Neural progenitor cell (in vitro differentiated cells): ENCODE measurements at places on chromosomes 12 and 14. TPM values are rescaled to one million over a fixed set of nuclear protein-coding genes. Genes with fewer than 3 reads are reported as not detected.

DNA sequence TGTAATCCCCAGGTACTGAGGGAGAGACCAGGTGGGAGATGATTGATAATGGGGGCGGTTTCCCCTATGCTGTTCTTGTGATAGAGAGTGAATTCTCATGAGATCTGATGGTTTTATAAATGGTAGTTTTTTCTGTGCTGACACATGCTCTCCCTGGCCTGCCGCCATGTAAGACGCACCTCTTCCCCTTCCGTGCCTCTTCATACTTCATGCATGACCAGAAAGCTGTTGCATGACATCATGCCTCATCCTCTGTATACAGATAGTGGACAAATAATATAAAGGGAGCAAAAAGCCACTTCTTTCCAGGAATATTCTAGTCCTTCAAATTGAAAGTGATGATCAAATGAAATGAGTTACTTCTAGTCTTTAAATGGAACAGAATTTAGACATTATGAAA lies 47.3 kb upstream of the LRIG3 start:
- no peaks in the 10 kb centered on the region for H3K4me1 ChIP-seq
- DNase-seq = no peak
- H3K36me3 ChIP-seq = no peaks in the 10 kb centered on the region
- no peaks in the 10 kb centered on the region for H3K27me3 ChIP-seq

- H3K4me3 ChIP-seq = no peak overlapping the region
- peaks cover 20% of the 10 kb centered on the region for H3K4me1 ChIP-seq
- H3K27ac ChIP-seq = no peak overlapping the region
- DNase-seq = no peak
- H3K27me3 ChIP-seq = no peaks in the 10 kb centered on the region
- no peaks in the 10 kb centered on the region for H3K36me3 ChIP-seq
Observed at GRCh38 chr12:6224550-6224949, 24.4 kb downstream of the CD9 start.

GRCh38 chr12:107929436-107929835 lies 154.9 kb downstream of the ASCL4 start:
- no peak overlapping the region for H3K27ac ChIP-seq
- H3K4me3 ChIP-seq = no peak overlapping the region
- peak; percentile 70 for DNase-seq
- H3K4me1 ChIP-seq = no peaks in the 10 kb centered on the region
- H3K36me3 ChIP-seq = no peaks in the 10 kb centered on the region

DNA sequence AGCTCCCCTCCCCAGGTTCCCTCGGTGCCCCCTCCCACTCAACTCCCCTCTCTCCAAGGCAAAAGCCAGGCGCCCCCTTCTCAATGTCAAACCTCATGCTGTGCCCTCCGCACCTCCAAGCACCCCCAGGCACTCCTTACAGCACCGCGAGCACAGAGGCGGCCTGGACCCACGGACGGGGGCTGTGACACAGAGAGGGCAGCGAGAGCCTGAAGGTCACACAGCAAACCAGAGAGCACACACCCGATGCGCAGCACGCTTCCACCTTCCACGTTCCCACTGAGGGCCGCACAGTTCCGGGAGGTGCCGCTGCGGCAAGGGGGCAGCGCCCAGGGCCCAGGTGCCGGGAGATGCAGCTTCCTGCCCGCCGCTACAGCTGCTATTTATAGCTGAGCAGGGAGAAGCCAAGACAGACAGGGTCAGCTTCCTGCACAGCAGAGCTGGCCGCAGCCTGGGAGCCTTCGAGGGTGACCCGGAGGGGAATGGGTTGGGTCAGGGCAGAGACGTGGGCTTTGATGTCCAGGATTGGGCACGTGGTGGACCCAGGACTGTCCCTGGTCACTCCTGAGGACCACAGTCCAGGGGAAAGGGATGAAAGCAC lies 12.9 kb downstream of the NCOR2 start:
- no peak overlapping the region for H3K4me3 ChIP-seq
- H3K36me3 ChIP-seq = no peaks in the 10 kb centered on the region
- H3K27ac ChIP-seq = no peak overlapping the region

DNA sequence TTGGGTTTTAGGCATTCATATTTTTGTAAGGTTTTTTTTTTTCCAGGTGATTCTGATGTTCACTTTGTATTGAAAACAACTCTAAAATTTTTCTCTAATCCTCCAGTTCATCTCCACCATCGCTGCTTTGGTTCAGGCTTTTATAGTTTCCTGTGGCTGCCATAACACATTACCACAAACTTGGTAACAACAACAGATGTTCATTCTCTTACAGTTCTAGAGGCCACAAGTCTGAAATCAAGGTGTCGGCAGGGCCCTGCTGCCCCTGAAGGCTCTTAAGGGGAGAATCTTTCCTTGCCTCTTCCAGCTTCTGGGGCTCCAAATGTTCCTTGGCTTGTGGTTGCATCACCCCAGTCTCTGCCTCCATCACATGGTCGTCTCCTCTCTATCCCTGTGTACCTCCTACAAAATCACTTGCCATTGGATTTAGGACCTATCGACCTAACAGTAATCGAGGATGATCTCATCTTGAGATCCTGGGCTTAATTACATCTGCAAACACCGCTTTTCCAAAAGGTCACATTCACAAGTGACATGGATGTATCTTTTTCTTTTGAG lies 55.2 kb downstream of the PELI2 start:
- no peaks in the 10 kb centered on the region for H3K27me3 ChIP-seq
- peaks cover 6% of the 10 kb centered on the region for H3K4me1 ChIP-seq

DNA sequence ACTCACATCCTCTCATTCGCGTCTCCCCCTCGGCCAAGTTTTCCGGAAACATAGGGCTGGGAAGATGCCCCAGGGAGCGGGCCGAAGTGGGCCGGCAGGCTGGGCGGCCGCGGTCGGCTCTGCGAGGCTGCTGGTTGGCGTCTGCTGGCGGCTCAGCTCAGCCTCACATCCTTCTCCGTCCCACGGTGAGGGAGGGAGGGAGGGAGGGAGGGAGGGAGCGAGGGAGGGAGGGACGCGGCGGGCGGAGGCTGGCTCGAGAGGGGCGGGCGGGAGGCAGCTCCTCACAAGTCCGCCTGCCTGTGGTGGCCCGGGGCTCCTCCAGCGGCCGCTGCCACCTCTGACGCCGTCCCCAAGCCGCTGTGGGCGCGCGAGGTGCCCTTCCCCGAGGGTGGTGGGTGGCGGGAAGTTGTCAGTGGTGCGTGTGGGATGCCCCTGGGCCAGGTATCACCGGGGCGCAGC lies 93.8 kb downstream of the RFLNA start:
- peaks cover 20% of the 10 kb centered on the region for H3K4me1 ChIP-seq
- peaks cover 13% of the 10 kb centered on the region for H3K27me3 ChIP-seq

DNA sequence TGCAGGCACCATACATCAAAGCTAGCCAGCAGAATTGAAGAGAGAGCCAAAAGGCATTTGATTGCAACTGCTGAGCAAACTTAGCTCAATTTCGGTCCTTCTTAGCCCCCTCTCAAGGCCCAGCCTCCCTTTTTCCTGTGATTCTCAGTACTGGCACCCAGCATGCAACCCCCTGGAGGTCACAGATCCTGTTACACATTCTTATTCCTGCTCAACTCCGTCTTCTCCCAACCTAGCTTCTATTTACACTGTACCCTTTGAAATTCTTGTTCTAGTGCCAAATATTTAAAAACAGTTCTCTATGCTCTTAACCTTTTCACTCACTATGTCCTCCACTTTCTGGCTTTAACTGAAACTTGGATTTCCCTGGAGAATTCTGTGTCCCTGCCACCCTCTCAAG lies 131.3 kb upstream of the CPSF6 start:
- no peaks in the 10 kb centered on the region for H3K27me3 ChIP-seq
- peaks cover 17% of the 10 kb centered on the region for H3K4me1 ChIP-seq
- H3K36me3 ChIP-seq = no peaks in the 10 kb centered on the region
- H3K4me3 ChIP-seq = no peak overlapping the region

GRCh38 chr12:130117233-130117632 lies 45.0 kb upstream of the FZD10 start:
- H3K27ac ChIP-seq = no peak overlapping the region
- peaks cover 14% of the 10 kb centered on the region for H3K4me1 ChIP-seq
- no peak for DNase-seq

DNA sequence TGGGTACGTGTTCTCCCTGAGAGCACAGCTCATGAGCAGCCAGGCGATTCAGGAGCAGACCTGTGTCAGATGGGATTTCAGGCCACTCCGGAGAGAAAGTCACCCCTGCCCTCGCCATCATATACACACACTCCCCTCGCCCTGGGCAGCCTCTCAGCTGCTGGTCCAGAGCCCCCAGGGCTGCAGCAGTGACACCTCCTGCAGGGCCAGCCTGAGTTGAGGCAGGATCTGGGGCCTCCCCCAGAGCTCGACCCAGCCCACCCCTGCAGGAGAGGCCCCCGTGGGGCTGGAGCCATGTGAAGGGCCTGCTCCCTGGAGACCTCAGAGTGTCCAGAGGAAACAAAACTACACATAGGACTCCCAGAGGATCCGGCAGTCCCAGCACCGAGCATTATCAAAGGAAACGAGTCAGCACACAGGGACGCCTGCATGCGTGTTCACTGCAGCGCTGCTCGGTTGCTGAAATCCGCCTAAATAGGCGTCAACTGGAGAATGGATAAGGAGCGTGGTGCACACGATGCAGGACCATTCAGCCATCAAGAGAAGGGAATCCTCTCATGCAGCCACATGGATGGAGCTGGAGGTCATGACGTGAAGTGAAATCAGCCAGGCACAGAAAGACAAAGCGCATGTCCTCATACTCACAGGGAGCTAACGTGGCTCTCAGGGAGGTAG lies 104.0 kb downstream of the TNFAIP2 start:
- H3K4me3 ChIP-seq = no peak overlapping the region
- no peaks in the 10 kb centered on the region for H3K36me3 ChIP-seq
- no peak overlapping the region for H3K27ac ChIP-seq
- peaks cover 8% of the 10 kb centered on the region for H3K4me1 ChIP-seq
- DNase-seq = no peak

DNA sequence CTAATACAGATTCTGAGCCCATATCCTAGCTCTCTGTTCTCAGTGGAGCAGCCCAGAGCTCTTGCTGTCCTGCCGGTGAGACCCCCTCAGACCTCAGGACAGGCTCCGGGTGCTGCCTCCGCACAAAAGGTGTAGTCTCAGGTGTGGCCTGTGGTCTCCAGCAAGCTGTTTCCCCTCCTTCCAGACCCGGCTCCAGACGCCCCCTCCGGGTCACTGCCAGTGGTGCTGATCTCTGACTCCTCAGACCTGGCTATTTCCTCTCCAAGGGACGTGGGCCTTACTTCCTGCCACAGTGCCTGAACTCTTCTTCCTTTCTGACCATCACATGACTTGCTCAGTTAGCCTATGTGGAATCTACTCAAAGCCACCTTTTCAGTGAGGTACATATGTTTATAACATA lies 337.5 kb downstream of the GLT1D1 start:
- no peaks in the 10 kb centered on the region for H3K4me1 ChIP-seq
- no peaks in the 10 kb centered on the region for H3K36me3 ChIP-seq
- no peak overlapping the region for H3K4me3 ChIP-seq

- H3K4me3 ChIP-seq = no peak overlapping the region
- no peak for DNase-seq
- H3K4me1 ChIP-seq = no peaks in the 10 kb centered on the region
- H3K36me3 ChIP-seq = no peaks in the 10 kb centered on the region
- no peaks in the 10 kb centered on the region for H3K27me3 ChIP-seq
Observed at GRCh38 chr12:70744178-70744577, 106.9 kb upstream of the PTPRB start.

DNA sequence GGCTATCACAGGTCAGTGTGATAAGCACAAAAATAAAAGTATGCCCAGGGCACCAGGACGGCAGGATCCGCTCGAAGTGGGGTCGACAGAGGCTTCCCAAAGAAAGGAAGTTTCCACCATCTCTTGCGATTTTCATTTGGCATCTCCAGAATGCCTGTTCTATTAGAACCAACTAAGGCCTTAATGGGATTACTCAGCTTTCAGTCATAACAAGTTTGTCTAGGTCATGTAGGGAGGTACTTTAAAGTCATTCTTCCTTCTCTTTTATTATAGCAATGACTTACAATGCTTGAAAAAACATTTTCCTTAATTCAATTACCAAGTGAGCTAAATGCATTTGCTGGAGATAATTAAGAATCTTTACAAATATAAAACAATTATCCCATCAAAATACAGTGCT lies 83.6 kb upstream of the DIO3 start:
- H3K27ac ChIP-seq = no peak overlapping the region
- no peak for DNase-seq
- H3K36me3 ChIP-seq = no peaks in the 10 kb centered on the region
- no peak overlapping the region for H3K4me3 ChIP-seq

- H3K27ac ChIP-seq = no peak overlapping the region
- H3K27me3 ChIP-seq = no peaks in the 10 kb centered on the region
- H3K4me3 ChIP-seq = no peak overlapping the region
- H3K4me1 ChIP-seq = no peaks in the 10 kb centered on the region
- DNase-seq = no peak
- H3K36me3 ChIP-seq = no peaks in the 10 kb centered on the region
Observed at GRCh38 chr12:72957454-72957853, 685.3 kb downstream of the TRHDE start.

DNA sequence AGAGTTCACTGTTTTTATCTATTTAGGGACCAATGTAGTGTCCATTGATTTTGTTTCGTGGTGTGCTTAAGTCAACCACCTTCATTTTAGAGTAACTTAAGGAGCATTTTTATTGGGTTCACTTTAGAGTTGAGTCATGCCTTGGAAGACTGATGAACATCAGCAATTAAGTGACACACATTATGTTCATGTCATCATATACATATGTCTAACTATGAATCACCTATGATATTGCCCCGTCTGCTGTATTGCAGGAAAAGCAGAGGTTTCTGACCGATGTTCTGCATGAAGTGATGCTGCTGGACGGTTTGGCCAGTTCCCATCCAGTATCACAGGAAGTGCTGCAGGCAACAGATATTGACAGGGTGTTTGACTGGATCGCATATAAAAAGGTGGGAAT lies 227.1 kb downstream of the TRHDE start:
- no peak for DNase-seq
- H3K36me3 ChIP-seq = no peaks in the 10 kb centered on the region
- H3K27me3 ChIP-seq = no peaks in the 10 kb centered on the region
- no peak overlapping the region for H3K4me3 ChIP-seq
- H3K4me1 ChIP-seq = no peaks in the 10 kb centered on the region

GRCh38 chr12:124264089-124264795 lies 30.7 kb upstream of the RFLNA start:
- no peaks in the 10 kb centered on the region for H3K27me3 ChIP-seq
- no peak overlapping the region for H3K4me3 ChIP-seq
- H3K27ac ChIP-seq = no peak overlapping the region
- H3K36me3 ChIP-seq = no peaks in the 10 kb centered on the region

DNA sequence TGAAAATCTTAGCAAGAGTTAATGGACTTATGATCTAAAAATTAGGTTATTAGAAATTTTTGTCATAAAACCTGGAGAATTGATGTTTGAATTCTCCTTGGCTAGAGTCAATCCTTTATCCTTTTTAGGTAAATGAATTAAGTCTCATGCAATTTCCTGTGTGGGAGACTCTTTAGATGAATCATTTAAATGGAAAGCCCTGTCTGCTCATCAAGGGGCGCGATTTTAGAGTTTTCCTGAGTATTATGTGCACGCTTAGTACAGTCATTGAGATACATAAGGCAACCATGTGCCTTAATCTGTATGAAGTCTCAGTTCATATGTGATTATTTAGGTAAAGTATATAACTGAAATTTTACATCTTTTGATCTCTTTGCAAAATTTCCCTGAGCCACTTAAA lies 974.7 kb downstream of the NRXN3 start:
- no peaks in the 10 kb centered on the region for H3K36me3 ChIP-seq
- H3K27ac ChIP-seq = no peak overlapping the region
- H3K4me1 ChIP-seq = peaks cover 12% of the 10 kb centered on the region
- no peak overlapping the region for H3K4me3 ChIP-seq
- no peak for DNase-seq

Gene NABP2
- 27.9 and 40.9 TPM in 2 replicates for total RNA-seq

Gene HSP90B1
- 384 and 588 TPM in 2 replicates for total RNA-seq

Gene NFATC4
- total RNA-seq = 38.2 and 95.3 TPM in 2 replicates

Gene NFYB
- total RNA-seq = 64.2 and 100 TPM in 2 replicates

Gene DCP1B
- total RNA-seq = 20.2 and 25.8 TPM in 2 replicates

Gene GLT1D1
- 5.4 and 7.9 TPM in 2 replicates for total RNA-seq

Gene TMEM121
- total RNA-seq = 0.90 and 3.6 TPM in 2 replicates

Gene TROAP
- total RNA-seq = 40.0 and 66.4 TPM in 2 replicates

Gene DDX47
- total RNA-seq = 86.2 and 107 TPM in 2 replicates

Gene PRIMA1
- 2.5 and 2.8 TPM in 2 replicates for total RNA-seq

Gene PAPLN
- 17.3 and 23.7 TPM in 2 replicates for total RNA-seq

Gene NTS
- total RNA-seq = 0.40 TPM in 1 of 2 replicates, not detected in the other

Gene TXNDC16
- total RNA-seq = 17.9 and 22.6 TPM in 2 replicates
